ENCODE measurements at places on chromosomes 1 and 21. TPM values are rescaled to one million over a fixed set of nuclear protein-coding genes. Genes with fewer than 3 reads are reported as not detected.

PROX1 gene
- 0.18 TPM for total RNA-seq

ADGRB2 gene
- 5.9 TPM for total RNA-seq

PAPPA2 gene
- total RNA-seq, result not detected

EFNA1 gene
- 27.4 TPM for total RNA-seq

MMP23B gene
- total RNA-seq, result 1.5 TPM

ASAP3 gene
- total RNA-seq, result 5.3 TPM

HNRNPU gene
- total RNA-seq, result 338 TPM

HSD3B1 gene
- not detected for total RNA-seq

KPRP gene
- total RNA-seq, result not detected

FCRL2 gene
- not detected for total RNA-seq

EPHX1 gene
- total RNA-seq, result 209 TPM

ARHGEF19 gene
- 5.9 TPM for total RNA-seq

AADACL3 gene
- total RNA-seq, result not detected

TMEM269 gene
- total RNA-seq, result 0.08 TPM

C8B gene
- not detected for total RNA-seq

PAQR6 gene
- total RNA-seq, result 3.4 TPM

NTMT2 gene
- total RNA-seq, result not detected

FAM78B gene
- 0.31 TPM for total RNA-seq

NUF2 gene
- 22.4 TPM for total RNA-seq

RHBG gene
- not detected for total RNA-seq

FAM72B gene
- 3.9 TPM for total RNA-seq

S100A1 gene
- 0.96 TPM for total RNA-seq

HES2 gene
- 2.2 TPM for total RNA-seq

Data from A549 treated with ZK216348 at 1 μM for 4 hours (cell line).